EH (cell line): ENCODE measurements at places on chromosomes 4 and X.
A peak's percentile ranks its signal among the peaks of the same experiment; 100 is the strongest.

DNA sequence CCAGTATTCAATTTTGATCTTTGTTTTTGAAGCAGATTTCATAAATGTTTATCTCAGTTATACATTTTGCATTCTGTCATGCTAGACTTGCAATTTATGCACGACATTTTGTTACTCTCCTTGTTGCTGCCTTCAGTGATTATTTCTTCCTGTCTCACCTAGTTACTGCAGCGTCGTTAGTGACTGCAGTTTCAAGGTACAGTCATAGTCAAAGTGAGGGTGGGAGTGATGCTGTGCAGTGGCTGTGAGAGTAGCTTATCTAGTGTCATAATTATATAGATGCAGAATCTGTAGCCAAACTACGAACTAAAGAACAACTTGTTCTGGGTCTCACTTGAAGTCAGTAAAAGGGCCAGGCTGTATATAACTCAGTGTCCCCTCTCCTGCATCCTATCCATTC is 69.8 kb downstream of the GPR101 start:
- DNase-seq = no peak

- no peak for DNase-seq
These were observed 165.0 kb downstream of the EFHC2 start for GRCh38 chrX:44178274-44179053.

- DNase-seq = peak; percentile 3
These were observed 13.9 kb downstream of the ALB start for GRCh38 chr4:73417973-73418372.

GRCh38 chr4:159002950-159003349 is 99.9 kb upstream of the RAPGEF2 start:
- DNase-seq = peak; percentile 69

- DNase-seq = peak; percentile 0
These were observed 81.3 kb downstream of the HMGN5 start for GRCh38 chrX:81120258-81120935.

- DNase-seq = peak; percentile 45
These were observed 121.0 kb downstream of the PPA2 start for GRCh38 chr4:105352826-105353225.

GRCh38 chr4:153522802-153523094 is 56.6 kb downstream of the TMEM131L start:
- DNase-seq = no peak

DNA sequence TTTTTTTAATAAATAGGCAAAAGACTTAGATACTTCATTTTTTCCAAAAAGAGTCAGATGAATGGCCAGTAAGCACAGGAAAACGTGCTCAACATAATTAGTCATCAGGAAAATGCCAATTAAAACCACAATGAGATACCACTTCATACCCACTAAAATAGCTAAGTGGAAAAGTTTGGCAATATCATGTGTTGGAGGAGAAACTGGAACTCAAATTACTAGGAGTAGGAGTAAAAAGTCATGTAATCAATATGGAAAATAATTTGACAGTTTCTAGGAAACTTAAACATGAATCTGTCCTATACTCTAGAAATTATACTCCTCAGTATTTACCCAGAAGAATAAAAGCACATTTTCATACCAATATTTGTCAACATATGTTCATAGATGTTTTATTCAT is 449.8 kb downstream of the INPP4B start:
- peak; percentile 82 for DNase-seq

DNA sequence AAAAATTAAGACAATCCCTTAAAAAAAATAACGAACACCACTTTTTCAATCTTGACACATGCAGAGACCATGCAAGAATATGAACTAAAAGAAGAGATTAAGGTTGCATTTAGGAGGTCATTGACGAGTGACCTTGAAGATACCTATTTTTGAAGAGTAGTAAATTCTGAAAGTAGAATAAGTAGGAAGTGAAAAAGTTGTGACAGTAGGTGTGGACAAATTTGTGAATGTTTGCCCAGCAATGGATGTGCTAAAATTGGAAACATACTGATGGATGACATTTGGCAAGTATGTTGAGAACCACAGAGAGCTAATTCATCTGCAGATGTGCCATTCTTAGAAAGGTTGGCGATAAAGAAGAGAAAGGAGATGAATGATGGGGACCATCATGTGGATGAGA is 213.7 kb upstream of the VCX3A start:
- no peak for DNase-seq

GRCh38 chr4:121702136-121702535 is 5.4 kb upstream of the ANXA5 start:
- DNase-seq = no peak

- DNase-seq = peak; percentile 44
These were observed 251.4 kb upstream of the DDX53 start for GRCh38 chrX:22748093-22748999.

DNA sequence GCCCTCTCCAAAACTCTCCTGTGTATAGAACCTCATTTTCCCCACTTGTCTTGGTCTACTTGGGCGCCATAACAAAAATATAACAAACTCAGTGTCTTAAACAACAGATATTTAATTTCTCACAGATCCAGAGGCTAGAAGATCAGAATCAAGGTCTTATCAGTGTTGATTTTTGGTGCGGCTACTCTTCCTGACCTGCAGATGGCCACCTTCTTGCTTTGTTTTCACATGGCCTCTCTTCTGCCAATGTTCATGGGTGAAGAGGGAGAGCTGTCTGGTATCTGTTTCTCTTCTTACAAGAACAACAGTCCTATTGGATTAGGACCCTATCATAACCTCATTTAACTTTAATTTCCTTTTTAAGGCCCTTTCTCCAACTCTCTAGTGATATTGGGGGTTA is 177.3 kb downstream of the PABPC4L start:
- DNase-seq = peak; percentile 54

GRCh38 chrX:63012574-63012973 is 338.6 kb downstream of the SPIN4 start:
- no peak for DNase-seq

DNA sequence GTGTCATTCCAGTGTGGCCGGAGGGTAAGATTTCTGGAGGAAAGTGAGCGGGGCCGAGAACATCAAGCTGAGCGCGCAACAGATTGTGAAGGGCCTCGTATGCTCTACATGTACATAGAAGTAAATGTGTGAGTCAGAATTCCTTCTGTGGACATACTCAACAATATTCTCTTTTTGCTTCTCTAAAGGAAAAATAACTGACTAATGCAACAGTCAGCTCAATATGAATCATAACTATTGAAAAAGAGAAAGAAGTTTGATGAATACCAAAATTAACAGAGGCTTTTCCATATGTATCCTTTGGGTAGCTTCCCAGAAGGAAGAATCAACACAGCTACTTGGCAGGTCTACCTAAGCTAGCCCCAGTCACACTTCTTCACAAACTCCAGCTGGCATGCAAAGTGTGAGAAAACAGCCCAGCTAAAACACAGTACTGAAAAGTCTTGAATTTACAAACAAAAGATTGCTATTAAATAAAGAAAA is 87.5 kb upstream of the ZFP42 start:
- peak; percentile 82 for DNase-seq

- DNase-seq = no peak
These were observed 67.2 kb upstream of the NPNT start for GRCh38 chr4:105828074-105828473.

DNA sequence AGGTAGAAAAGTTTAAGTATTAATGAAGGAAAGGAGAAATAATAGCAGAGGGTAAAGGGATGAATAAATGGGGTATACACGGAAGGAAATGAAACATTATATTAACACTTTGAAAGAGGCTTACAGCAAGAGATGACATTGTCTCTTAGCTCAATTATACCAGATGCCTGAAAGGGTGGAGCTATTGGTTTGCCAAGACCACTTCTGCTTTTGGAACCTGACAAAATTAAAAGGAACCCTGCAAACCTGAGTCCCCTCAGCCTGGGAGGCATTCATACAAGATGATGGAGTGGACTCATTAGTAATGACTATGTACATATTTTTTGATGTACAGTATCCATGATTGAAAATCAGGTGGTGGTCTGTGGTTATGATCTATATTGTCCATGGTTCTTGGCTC is 45.1 kb upstream of the HPF1 start:
- no peak for DNase-seq

- DNase-seq = no peak
These were observed 1.1 kb downstream of the LNX1 start for GRCh38 chr4:53590187-53590586.

DNA sequence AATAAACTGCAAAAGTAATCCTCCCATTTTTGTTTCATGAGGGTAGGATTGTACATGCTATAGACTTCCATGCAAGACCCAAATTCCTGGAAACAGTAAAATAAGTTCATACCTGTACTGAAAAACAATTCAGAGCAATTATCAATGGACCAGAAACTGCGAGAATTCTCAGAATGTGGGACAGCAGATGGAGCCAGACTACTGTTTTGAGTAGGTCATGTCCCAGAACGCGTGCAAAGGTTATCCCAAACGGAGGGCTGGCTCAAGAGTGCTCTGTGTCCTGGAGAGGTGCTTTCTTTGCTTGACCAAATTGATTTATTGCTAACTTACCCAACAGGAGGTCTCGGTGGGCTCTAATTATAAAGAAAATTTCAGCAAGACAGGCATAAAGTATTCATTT is 1.7 kb upstream of the MAGEH1 start:
- peak; percentile 18 for DNase-seq

GRCh38 chr4:48493452-48494100 is 3.5 kb downstream of the ZAR1 start:
- no peak for DNase-seq

DNA sequence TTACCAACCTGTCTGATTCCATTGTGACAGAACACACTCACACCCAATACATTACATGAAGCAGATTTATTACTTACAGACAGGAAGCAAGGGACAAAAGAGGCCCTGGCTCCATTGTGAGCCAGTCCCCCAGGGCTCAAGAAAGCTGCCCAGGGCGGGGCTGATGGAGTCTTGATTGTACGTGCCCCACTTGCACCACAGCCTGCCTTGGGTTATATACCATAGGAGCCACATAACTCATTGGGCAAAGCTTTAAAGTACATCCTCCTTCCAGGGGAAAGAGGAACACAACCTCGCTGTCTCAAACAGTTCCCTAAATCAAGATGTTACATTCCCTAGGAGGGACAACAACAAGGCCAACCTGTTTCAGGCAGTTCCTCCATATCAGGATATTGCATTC is 3.4 kb upstream of the ZRSR2 start:
- DNase-seq = no peak

DNA sequence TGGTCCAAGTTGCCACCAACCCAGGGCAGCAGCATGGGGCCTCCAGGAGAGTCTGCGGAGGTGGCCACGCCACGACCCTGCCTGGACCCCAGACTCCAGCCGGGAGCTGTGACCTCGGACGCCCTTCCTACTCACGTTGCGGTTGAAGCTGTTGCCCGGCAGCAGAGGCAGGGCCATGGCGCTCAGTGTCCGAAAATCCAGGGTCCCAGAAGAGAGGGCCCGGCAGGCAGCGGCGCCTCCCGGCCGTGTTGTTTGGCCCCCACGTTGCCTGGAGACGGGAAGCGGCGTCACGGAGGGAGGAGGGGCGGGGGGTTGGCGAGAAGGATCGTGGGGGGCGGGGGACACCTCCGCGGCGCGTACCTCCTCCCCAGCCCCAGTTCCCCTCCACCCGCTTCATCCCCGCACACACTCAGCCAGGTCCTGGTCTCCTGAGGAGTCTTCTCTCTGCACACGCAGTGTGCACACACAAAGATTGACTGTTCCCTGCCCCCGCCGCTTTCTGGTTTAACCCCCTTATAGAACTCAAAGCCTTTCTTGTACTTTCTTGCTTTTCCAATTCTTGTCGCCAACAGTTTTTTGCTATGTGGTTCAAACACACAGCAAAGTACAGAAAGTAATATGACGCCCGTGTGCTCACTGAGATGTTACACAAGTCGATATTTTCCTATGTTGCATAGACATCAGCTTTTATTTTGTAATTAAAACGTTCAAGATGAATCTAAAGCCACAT is at the start of gene EFHC2:
EFHC2 (minus strand) TSS at position 261 of the 730 bp plus-strand sequence; CDS start at position 177, 84 bp downstream.
- DNase-seq = peak; percentile 0

DNA sequence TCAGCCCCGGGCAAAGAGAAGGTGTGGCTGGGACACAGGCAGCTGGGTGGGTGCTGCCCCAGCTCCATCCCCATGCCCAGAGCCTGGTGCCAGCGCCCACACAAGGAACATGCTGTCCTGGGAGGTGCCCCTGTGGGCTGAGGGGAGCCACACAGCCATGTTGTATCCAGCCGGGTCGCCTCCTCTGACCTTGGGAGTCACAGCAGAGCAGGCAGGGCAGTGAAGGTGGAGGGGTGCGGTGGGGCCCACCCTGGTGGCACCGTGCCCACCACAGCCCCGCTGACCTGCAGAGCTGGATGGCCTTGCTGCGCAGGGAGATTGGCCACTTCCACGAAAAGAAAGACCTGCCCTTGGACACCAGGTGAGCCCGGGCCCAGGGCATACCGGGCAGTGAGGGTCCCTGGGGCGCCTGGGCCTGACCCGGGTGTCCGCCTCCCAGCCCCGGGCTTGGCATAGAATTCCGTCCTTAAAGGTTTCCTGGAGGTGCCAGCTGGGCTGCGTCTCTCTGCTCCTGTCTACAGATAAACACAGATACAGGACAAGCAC is 18.7 kb upstream of the ADD1 start:
- no peak for DNase-seq
